ENCODE measurements at places on chromosomes 4 and X.

DNA sequence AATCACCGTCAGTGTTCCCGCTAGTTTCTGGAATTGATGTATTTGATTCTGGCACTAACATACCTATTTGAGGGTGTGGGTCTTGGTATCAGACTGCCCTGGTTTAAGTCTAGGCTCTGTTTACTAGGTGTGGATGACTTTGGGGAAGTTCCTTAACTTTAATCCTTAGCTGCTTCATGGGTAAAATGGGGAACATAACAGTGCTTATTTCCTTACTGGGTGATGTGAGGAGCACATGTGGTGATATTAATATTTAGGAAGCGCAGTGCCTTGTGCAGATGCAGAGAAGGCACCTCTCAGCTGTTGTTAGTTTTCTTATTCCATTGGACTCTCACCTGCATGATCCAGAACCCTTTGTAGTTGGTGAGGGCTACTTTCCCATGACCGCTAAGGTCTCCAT lies 17.1 kb downstream of the RNF4 start:
- DNase-seq = no peak

DNA sequence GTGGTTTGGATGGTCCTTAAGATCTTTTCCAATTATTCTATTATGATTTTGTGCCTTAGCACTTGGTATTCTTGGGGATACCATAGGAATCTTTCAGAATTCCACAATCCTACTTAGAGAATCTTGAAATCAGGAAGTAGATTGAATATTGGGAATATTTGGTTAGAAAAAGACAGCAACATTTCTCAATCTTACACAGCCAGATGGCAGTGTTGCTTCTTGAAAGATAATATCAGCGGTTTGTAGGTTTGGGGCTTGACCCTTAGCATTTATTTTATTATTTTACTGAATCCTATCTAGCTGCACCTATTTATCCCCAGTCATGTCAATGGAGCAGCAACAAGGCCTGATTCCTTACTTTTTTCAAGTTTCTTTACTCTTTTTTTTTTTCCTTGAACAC lies 28.6 kb downstream of the MAGEB1 start:
- DNase-seq = no peak

- DNase-seq = no peak
These were observed 140.6 kb upstream of the BANK1 start for GRCh38 chr4:101649790-101650515.

DNA sequence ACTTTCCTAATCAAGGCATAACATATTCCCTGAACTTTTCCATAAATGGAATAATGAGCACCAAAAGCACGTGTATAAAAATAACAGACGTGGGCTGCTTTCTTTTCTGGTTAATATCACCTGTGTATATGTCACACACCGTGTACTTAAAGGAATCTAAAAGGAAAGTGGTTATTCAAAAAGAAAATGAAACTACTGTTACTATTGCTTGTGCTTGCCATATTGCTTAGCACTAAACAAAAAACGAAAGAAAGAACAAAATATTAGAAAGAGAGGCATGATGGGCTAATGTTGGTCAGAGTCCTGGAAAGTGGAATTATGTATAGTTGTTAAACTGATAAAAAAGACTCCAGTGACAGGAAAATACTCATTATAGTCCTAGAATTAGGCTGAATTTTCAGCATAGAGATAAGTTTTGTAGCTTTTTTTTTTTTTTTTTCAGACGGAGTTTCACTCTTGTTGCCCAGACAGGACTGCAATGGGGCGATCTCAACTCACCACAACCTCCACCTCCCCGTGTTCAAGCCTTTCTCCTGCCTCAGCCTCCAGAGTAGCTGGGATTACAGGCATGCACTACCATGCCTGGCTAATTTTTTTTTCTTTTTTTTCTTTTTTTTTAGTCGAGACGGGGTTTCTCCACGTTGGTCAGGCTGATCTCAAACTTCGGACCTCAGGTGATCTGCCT lies 123.2 kb downstream of the PABPC4L start:
- no peak for DNase-seq

DNA sequence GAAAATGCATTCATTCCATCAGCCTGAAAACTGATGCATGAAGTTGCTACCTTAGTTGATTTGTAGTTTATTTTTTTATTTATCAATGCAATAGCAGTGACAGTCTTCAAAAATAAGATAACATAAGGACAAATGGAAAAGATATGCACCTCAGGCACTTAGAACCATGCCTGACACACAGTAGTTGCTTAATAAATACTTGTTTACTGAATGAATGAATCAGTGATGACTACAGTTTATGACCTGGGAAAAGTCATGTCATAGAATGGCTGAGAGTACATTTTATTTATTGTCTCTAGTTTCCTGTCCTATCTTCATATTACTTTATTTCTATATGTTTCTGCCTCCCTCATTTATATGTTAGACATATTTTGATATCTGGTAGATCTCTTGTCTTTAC lies 171.8 kb downstream of the TLL1 start:
- DNase-seq = no peak

GRCh38 chr4:105598787-105599186 lies 46.4 kb downstream of the ARHGEF38 start:
- DNase-seq = no peak

DNA sequence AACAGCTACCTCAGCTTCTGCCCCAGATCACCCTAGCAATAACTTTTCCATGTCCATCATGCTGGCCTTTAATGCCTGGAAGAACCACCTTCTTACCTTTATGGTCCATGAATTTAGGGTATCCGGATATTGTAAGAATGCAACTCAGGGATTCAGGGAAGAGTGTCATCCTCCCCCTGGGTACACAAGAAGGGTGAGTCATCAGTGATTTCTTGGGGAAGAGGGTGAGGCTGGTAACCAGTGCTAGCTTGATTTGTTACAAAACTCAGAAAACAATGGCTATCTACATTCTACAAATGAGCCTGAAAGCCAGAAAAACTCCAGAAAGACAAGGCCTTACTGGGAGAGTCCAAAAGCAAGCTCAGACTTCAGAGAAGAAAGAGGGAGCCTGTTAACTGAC lies 10.4 kb upstream of the NALF2 start:
- no peak for DNase-seq

DNA sequence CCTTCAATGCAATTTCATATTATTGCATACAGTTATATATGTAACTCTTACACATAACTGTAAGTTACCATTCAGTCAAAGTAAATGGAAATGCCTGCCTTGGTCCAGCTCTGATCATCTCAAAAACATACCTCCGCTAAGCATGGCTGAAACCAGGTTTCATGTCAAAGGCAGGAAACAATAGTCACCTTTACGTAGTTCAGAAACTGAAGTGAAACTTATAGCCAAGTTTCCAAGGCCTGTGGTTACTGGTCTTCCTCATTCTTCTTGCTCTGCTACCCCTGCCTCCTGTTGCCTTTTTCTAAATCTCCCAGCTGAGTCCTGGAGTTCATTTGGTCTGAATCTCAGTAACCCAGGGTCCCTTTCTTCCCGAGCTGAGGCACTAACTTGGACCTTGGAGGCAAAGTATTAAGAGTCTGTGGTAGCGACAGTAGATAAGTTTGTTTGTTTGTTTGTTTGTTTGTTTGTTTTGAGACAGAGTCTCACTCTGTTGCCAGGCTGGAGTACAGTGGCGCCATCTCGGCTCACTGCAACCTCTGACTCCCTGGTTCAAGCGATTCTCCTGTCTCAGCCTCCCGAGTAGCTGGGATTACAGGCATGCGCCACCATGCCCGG lies 30.8 kb downstream of the DAPP1 start:
- DNase-seq = no peak

DNA sequence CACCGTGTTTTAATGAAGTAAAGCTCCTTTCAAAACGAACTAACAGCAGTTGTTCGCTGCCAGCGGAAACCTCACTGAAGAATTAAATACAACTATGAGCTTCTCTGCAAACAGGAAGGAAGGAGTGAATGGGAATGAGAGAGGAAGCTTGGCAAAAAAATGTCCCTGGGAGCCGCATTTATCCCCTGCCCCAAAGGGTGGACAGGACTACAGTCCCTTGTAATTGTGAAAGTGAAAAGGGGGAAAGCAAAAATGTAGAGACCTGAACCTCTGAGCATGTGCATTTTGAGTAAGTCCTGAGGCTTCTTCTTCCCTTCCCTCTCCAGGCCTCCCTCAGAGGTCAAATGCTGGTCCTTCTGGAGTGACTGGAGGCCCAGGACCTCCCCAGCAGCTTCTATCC lies 53.8 kb upstream of the BMP2K start:
- DNase-seq = no peak

GRCh38 chr4:40003986-40004385 lies 26.3 kb upstream of the PDS5A start:
- no peak for DNase-seq

- no peak for DNase-seq
These were observed 198.7 kb downstream of the PDGFRA start for GRCh38 chr4:54427826-54428225.

GRCh38 chrX:63576533-63576932 lies 208.5 kb downstream of the ARHGEF9 start:
- DNase-seq = no peak

GRCh38 chr4:126470862-126471261 lies 1156.1 kb downstream of the FAT4 start:
- DNase-seq = no peak

DNA sequence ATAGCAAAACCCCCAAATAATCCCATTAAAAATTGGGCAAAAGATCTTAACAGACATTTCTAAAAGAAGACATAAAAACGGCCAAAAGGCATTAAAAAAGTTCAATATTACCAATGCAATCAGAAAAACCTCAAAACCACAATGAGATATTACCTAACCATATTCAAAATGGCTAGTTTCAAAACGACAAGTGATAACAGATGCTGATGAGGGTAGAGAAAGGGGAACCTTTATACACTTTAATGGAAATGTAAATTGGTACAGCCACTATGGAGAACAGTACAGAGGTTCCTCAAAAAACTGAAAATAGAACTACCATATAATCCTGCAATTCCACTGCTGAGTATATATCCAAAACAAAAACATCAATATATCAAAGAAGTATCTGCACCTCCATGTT lies 6.2 kb downstream of the AADAT start:
- no peak for DNase-seq

All from hippocampal formation (tissue), 2 donors.